ENCODE measurements at places on chromosomes 1 and 21.

- no peak for DNase-seq
Observed at GRCh38 chr1:180627411-180627810, 4.4 kb upstream of the XPR1 start.

- no peak for DNase-seq
Observed at GRCh38 chr1:7089497-7089896, 304.2 kb downstream of the CAMTA1 start.

DNA sequence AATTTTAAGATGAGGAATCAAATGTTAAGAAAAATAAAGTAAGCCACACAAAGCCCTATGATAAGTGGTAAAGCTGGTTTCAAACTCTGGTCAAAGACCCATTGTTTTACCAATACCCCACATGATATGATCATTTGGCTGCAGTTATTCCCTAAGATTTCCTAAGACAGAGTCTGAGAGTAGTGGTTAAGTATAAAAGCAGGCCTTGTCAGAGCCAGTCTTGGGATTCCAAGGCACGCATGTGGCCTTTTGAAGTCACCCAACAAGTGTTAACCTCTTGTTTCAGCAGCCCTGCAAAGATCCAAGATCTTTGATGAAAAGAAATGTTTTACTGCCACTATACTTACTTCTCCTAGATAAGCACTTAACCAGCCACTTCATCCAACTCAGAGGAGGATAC is 159.2 kb downstream of the SIPA1L2 start:
- DNase-seq, result no peak

GRCh38 chr1:32813941-32814739 is 3.0 kb downstream of the YARS1 start:
- no peak for DNase-seq

DNA sequence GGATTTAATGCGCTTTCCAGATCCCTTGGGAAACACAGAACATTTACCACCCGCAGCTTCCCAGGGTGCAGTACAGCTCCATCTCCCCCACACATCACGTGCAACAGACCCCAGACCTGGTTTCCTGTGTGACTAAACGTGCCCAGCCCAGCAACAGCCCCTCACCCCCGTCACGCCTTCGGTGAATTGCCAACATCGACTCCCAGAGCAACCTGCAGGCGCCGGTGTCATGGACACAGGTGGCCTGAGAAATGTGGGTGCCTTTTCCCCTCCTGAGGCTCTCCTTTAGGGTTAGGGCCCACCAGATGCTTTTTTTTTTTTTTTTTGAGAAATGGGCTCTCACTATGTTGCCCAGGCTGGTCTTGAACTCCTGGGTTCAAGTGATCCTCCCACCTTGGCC is 24.2 kb upstream of the SUMO3 start:
- DNase-seq, result no peak

DNA sequence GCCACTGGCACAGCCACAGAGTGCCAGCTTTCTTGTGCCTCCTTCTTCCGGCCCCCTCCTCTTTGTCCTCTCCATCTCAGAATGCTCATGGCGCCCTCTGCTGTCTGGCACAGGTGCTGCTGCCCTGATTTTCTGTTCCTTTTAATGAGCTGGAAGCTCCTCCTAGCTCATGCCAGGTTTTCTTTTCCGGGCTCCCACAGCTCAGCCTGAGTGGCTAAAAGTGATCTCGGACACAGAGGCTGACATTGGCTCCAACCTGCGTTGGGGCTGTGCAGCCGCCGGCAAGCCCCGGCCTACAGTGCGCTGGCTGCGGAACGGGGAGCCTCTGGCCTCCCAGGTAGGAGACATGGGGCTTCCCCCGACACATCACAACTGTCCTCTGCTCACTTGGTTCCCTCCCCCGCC is 18.7 kb downstream of the CNTN2 start:
- no peak for DNase-seq

DNA sequence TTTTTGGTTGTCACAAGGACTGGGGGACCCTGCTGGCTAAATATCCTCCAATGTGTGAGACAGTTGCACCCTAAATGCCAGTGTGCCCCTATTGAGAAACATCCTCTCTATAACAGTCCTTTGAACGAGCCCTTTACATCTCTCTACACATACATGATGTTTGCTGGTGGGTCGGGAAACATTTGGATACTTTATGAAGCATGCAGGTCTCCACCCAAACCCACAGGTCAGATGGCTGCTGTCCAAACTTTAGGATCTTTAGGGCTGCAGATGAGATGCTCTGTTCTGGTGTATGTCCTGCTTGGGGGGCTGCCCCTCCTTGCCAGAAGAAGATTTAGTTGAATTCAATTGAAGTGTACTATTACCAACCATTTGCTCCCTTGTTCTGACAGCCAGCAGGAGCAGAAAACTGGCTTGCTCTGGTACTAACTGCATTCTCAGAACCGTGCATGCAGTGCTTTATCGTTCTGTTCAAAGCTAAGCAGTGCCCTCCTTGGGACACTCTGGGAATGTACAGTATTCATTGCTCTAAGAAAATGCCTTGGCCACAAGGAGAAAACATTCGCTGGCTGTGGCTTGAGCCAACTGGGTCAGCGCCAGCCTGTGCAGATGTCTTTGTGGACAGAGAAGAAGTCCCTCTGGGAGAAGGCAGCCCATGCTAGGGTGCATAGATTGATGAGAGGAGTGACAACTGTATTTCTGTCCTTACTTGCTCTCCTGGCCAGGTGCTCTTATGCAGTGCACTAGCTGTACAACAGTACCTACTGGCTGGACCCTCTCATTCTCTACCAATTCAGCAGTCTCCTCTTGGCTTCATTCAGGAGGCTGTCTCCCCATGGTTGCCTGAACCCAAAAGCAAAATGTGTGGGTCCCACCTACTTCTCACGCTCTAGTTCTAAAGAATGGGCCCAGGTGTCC is 61.4 kb upstream of the DIRAS3 start:
- peak; percentile 47 for DNase-seq

GRCh38 chr1:116962987-116963639 is 38.4 kb upstream of the CD101 start:
- no peak for DNase-seq

DNA sequence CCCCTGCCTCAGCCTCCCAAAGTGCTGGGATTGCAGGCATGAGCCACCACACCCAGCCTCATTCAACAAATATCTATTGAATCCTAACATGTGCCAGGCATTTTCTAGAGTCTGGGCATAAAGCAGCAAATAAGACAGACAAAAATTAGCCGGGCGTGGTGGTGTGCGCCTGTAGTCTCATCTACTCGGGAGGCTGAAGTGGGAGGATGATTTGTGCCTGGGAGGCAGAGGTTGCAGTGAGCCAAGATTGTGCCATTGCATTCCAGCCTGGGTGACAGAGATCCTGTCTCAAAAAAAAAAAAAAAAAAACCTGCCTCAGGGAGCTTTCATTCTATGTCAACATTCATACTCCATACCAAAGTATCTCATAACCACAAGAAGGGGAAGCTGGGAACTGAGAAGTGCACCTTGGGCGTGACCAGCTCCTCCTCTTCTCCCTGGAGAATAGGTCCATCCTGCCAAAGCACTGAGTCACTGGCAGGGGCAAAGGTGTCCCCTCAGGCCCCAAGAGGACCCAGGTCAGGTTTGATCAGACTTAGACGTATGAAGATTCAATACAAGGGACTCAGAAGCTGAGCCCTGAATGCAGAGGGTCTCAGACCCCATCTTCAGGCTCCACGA is 36.8 kb upstream of the PPP1R15B start:
- DNase-seq, result no peak

DNA sequence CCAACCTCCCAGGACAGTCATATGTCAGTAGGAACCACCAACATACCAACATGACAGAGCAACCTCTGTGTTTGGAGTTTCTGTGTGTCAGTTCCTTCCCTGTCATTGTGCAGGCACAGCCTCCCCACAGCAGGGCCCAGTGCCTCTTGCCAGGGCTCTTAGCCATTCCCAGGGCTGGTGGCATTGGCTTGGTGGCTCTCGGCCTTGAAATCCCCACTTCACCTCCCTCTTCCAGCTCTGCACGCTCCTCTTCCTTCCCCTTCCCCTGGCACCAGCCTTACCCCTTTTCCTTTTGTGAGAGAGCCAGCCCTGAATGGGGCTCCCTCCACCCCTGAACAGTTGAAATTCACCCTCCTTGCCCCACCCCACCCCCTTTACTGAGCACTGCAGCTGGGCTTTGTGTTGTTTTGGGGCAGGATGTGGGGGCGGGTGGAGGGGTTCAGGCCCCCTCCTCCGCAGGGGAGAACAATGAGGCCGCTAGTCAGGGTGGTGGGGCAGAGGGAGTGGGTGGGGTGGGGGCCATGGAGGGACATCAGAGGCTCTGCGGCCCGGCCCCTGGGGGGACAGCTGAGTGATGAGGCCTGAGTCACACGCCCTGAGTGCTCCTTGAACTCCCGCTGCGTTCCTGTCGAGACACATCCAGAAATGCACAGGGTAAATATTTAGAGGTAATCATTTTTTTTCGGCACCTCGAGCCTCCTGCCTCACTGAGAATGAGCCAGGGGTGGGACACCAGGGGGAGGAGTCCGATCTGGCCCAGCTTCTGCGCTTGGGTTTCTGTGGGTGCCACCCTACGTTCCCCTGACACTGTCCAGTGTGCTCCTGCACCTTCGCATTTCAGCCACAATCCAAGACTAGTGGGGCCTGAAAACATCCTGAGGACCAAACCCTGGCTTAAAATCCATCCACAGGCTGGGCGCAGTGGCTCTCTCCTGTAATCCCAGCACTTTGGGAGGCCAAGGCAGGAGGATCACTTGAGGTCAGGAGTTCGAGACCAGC is 28.6 kb downstream of the LGR6 start:
- DNase-seq, result no peak

- peak; percentile 56 for DNase-seq
Observed at GRCh38 chr1:7810395-7810794, 26.3 kb downstream of the PER3 start.

DNA sequence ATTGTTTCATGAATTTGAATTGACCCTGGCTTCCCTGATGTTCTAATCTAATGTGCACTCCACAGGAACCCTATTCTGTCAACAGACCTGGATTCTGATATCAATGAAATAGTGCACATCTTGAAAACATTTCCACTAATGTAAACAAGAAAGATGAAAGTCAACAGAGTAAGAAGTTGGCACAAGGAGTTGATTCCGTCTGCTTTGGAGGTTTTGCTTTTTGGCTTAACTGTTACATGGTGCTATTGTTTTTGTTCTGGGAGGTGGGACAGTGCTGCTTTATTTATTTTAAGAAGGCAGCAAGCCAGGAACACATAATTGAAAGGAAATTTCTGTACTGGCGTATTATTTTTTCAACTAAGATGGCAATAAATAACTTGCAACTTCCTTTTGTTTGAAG is 73.3 kb downstream of the LEPR start:
- DNase-seq, result no peak

DNA sequence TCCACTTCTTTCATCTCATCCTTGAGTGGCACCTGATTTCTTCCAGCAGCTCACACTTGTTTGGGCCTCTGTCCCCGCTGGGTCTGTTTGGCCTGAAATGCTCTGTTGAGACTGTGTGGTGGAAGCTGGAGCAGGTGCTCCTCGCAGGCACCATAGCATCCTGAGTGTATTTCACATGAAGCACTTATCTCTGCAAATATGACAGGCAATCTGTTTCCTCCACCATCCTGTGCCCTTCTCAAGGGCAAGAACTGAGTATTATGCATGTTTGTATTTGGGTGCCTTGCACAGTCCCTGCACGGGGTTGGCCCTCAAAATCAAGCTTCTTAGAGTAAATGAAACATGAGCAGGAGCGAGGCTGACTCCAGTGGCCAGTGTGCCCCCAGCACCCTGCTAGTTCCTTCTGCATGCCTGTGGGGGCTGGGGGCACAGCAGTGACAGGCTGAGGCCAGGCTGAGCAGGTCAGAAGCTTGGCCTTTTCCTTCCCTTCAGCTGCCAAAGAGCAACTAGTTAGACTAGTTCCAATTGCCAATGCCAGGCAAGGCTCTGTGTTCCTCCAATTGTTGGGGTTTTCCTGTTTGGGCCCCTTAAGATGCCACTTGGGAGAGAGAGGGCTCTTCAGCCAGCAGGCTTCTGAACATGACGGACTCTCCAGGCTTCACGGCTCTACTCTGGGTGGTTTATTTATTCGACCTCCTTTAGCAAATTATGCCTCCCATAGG is 129.6 kb upstream of the ATP1A1 start:
- DNase-seq, result no peak

DNA sequence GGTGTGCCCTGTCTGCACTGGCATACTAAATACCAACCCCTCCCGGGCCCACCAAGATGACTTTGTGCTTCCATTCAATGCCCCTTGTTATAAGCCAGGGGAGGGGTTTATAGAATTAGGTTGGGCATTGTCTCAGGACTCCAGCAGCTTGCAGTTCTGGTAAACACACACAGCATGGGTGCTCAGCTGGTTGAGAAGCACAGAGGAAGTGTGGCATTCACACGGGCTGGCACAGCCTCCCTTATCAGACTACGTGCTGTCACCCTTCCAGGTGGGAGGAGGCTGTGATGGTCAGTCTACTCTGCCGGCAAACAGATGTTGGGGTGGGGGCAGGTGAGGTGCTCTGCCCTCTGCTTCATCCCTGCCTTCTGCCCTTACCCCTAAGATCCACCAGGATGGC is 15.0 kb upstream of the SLC6A17 start:
- no peak for DNase-seq

GRCh38 chr1:90731382-90732050 is 14.4 kb upstream of the BARHL2 start:
- DNase-seq, result no peak

DNA sequence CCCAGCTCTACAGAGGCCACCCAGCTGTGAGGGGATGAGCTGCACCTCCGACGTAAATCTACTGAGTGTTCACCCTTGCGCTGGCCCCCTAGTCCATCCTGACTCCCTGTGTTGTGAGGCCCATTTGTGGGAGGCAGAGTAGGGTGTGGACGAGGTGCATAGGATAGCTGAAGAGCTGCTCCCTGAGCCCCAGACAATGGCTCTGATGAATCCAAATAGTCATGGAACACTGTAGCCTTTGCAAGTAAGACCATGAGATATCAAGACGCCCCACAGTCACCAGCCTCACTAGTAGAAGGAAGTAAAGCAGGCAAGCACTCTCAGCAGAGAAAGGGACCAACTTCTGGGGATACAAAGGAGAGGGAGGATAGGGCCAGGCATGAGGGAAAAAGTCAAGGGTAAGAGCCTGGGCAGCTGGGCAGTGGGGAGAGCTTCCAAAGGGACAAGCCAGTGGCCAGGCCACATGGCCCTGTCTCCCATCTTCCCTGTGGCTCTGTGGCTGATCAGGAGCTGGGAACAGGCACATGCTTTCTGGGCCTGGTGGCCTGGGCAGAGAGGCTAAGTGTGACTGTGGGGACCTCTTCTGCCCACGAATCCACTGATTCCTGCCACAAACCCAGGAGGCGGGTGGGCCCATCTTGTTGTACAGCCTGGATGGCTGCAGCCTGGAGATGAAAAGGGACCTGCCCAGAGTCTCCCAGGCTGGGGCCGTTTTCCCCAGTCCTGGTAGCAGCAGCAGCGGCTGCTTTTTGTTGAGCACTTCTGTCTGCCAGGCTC is 55.5 kb upstream of the EPS8L3 start:
- no peak for DNase-seq

- DNase-seq, result no peak
Observed at GRCh38 chr1:156050376-156050775, 3.2 kb downstream of the UBQLN4 start.

- DNase-seq, result no peak
Observed at GRCh38 chr1:38875811-38876210, 2.7 kb upstream of the MYCBP start.

GRCh38 chr1:36257375-36257767 is 33.1 kb downstream of the THRAP3 start:
- no peak for DNase-seq

Measured in T1000 (cell line).